ENCODE measurements at places on chromosomes 5 and 9.

- DNase-seq: no peak
Measured at GRCh38 chr5:115375893-115376292, 79.4 kb upstream of the CCDC112 start.

GRCh38 chr9:38689678-38690077, 30.3 kb downstream of the FAM240B start:
- DNase-seq: no peak

DNA sequence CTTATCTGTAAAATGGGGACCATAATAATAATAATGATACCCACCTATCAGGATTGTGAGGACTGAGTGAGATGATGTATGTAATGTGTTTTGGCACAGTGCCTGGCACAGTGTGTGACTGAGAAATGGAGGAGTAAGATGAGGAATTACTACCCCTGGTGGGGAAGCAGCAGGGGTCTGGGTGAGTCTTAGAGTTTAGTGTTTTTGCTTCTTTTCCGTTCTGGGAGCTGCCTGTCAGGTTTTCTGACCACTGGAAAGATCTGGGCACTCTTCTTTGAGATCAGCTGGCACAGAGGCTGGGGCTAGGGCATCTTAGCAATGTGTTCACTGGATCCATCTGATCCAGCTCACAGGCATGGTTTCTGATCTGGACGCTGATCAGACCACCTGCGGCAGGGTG, 8.5 kb downstream of the LCP2 start:
- no peak for DNase-seq

GRCh38 chr5:137743031-137743640, 7.2 kb upstream of the KLHL3 start:
- DNase-seq: peak; percentile 58

DNA sequence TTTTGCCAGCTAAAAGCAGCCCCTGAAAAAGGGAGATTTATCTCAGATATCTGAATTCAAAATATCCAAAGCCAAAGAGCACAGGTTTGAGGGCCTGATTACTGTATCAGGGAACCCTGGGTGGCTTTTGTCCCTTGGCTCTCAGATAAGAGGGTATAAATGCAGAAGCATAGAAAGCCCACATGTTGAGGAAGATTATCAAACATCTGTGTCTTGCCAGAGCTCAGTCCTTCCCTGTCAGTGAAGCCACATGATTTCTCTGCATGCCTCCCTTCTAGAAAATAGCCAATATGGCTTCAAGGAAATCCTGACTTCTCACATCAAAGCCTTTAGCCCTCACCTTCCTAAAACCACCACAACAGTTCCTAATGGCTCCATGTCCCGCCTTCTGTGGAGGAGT, 408.0 kb upstream of the DMAC1 start:
- DNase-seq: no peak

DNA sequence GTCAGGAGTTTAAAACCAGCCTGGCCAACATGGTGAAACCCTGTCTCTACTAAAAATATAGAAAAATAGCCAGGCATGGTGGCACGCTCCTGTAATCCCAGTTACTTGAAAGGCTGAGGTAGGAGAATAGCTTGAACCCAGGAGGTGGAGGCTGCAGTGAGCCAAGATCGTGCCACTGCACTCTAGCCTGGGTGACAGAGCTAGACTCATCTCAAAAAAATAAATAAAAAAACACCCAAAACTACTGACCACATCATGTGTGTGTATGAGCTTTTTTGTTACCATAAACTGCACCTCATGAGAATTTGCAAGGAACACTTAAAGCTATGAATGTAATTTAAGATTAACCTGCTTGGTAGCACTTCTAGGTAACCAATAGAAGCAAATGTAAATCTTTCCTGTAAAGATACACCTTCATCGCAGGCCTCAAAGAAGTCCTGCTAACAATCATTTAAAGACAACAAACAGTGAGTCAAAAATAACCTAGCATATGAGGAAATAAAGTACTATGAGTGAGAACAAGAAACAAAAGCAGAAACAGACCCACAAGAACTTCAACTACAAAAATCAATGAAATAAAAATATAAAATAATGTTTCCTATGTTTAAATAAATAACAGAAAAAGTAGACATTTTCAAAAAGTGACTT, 13.0 kb downstream of the SLC38A9 start:
- no peak for DNase-seq
